ENCODE measurements at places on chromosomes 16 and 17.

DNA sequence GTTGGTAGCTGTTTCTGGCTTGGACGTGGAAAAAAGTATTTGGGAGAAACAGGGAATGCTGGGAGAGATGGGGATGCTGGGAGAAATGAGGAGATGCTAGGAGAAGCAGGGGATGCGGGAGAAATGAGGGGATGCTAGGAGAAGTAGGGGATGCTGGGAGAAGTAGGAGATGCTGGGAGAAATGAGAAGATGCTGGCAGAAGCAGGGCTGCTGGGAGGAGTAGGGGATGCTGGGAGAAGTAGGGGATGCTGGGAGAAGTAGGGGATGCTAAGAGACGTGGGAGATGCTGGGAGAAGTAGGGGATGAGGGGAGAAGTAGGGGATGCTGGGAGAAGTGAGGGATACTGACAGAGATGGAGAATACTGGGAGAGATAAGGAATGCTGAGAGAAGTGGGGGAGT lies 45.6 kb upstream of the IL34 start:
- no peak for DNase-seq

- DNase-seq: no peak
Measured at GRCh38 chr17:6072157-6072556, 2.0 kb downstream of the WSCD1 start.

GRCh38 chr16:12753203-12754023 lies 50.3 kb downstream of the CPPED1 start:
- no peak for DNase-seq

GRCh38 chr17:33486135-33486885 lies 193.2 kb upstream of the ASIC2 start:
- no peak for DNase-seq

- DNase-seq: no peak
Measured at GRCh38 chr17:72775237-72775636, 317.3 kb downstream of the SLC39A11 start.
